H9 (cell line): ENCODE measurements at places on chromosomes 5 and 9.

DNA sequence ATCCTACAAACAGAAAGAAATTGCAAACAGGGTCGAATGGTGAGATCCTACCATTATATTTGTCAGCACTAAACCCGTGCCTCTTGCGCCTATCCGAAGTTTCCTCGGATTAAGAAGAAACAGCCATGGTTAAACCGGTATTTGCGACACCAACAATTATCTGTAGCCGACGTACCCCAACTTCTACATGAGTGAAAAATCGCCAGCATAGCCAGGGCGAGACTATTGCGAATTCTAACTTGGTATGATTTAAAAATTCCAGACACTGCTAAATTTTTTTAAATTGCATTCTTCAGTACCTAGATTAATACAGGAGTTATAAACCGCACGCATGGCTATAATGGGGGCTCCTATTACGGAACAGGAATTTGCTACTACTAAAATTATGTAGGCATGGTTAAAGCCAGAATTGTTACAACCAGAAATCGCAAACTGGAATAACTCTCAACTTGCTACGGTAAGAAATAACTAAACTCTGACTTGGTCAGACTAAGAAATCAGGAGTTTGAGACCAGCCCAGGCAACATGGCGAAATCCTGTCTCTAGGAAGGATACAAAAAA lies 25.3 kb upstream of the ANXA2R start:
- DNase-seq: no peak

DNA sequence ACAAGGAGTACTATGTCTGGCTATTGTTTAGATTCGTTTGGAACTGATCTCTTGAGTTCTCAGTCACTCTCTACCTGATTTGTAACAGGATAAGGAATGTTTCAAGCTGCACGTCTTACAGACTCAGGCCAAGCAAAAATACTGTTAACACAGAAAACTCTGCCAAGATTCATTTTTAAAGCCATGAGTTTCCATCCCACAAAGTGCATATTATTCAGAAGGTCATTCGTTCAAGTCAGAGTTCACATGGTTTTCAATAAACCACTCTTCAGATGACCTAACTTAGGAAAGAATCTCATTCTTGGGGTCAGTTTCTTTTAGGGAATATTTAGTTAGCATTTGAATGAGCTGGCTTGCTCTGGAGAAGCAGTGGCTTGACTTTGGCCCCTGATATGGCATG lies 49.3 kb downstream of the F2R start:
- no peak for DNase-seq

DNA sequence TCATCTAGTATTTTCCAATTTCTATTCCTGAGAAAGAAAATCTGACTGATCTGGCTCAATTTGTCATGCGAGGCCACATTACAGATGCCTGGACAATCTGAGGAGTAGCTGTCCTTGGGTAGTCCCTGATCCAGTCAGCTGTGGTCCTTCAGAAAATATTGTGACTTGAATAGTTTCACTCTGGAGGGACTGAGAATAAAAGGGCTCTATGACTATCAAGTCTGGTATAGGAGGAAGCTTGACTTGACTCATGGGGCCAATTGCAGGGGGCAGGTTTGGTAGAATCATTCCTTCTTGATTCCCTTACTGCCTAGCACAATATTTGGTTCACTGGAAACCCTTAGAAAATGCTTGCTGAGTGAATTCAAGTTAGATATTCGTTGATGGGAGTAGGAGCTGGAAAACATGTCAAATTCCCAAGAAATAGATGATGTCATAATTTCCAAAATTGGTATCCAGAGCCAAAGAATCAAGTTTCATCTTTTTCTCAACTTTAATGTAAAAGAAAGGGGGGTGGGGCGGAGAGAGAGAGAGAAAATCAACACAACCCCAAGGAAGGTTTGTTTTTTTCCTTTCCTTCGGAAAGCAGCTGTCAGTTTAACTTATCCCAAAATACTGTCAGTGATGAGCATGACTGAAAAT lies 32.4 kb upstream of the STX17 start:
- no peak for DNase-seq

GRCh38 chr5:91225848-91226686 lies 157.1 kb downstream of the ARRDC3 start:
- DNase-seq: peak; percentile 74

DNA sequence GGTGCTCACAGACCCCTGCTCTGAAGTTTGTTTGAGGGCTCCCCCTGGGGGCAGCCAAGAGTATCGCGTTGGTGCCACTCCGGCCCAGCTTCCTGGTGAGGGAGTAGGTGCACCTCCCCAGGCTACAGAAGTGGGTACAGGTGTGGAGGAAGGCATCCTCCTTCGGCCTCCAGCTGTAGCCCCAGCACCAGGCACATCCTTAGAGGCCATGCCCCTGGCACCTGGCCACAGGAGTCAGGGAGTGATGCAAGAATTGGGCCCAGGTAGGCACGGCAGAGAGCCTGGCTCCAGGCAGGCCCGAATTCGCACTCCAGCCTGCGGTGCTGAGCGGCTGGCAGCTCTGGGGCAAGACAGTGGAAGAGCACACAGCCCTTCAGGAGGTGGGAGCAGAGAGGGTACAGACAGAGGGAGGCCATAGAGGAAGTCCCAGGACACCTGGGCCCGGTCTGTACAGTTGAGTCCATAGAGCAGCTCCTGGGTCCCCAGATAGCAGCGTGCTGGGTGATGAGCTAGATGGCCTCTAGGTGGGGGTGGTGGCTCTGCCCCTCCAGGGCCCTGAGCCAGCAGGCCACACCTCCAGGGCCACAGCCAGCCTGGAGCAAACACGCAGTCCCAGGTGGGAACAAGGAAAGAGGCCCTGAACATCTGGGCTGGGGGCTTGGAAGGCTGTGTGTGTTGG lies 2.4 kb downstream of the SAPCD2 start:
- DNase-seq: peak; percentile 92
